ENCODE measurements at places on chromosomes 11 and 22.

GRCh38 chr11:120950880-120951279, 73.0 kb upstream of the TBCEL start:
- no peak for DNase-seq

DNA sequence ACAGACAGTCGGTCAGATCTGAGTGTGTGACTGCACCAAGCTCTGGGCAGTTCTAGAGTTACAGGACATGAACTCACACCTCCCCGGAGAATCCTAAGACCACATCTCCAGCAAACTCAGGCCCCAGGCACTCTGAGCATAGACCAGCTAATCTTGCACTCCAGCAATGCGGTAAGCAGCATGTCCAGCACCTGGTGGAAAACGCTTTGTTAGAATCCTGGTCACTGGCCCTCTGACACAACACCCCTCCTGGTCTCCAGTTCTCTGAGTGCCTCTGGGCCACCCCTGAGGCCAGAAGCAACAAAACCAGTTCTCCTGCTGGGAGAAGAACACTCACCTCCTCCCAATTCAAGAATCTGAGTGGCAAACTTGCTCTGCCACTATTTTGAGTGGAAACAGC, 82.7 kb upstream of the TMEM45B start:
- DNase-seq: no peak

DNA sequence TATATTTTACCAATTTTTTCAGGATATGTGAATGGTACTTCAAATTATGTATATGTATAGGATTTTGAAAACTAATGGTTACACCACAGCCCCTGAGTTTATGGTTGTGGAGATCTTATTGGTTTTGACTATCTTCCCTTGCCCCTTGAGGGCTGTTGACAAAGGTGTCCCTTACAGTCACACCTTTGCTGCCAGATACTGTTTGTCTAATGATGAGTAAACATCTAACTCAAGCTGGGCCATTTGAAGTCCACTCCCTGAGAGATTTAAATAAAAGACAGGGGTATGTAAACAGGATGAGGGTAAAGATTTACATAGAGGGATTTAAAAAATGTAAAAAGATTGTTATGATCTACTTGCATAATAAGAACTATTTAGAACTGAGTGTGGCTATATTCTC, 38.9 kb upstream of the LUZP2 start:
- DNase-seq: no peak

GRCh38 chr11:122721201-122721963, 65.9 kb downstream of the UBASH3B start:
- no peak for DNase-seq

GRCh38 chr22:23036684-23037428, 33.5 kb upstream of the GNAZ start:
- DNase-seq: no peak

GRCh38 chr11:128757235-128757711, 63.4 kb downstream of the FLI1 start:
- no peak for DNase-seq

GRCh38 chr11:45102810-45103621, 43.4 kb upstream of the PRDM11 start:
- DNase-seq: peak; percentile 39

DNA sequence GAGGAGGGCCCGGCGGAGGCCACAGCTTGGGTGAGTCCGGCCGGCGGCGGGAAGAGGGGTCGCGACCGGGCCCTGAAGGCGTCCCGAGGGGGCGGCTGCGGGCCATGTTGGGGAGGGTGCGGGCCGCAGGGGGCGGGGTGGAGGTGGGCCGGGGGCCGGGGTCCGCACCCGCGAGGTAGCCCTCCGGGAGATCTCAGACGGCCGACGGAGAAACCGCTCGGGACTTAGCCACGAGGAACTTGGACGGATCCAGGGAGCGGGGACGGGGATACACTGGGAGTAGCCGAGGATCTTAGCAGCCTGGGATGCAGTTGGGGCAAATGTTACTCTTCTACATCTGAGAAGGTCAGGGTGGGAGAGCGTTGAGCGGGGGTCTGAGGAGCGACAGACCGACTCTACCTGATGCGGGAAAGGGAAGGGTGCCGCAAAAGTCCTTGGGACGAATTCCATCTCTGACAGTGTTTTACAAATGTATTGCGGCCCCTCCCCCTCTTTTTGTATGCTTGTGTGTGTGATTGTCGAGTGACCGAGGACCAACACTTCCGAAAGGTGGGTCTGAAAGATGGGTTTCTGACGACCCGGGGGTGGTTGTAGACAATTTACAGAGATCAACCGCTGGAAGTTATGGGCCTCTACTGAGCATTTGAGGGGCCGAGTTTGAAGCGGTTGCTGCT, 658 bp downstream of the STIP1 start:
- no peak for DNase-seq

Measured in NCI-H1436 (cell line).